ENCODE measurements at places on chromosomes 11 and 22.

GRCh38 chr11:76654298-76654851 lies 16.2 kb downstream of the LRRC32 start:
- DNase-seq, result no peak

DNA sequence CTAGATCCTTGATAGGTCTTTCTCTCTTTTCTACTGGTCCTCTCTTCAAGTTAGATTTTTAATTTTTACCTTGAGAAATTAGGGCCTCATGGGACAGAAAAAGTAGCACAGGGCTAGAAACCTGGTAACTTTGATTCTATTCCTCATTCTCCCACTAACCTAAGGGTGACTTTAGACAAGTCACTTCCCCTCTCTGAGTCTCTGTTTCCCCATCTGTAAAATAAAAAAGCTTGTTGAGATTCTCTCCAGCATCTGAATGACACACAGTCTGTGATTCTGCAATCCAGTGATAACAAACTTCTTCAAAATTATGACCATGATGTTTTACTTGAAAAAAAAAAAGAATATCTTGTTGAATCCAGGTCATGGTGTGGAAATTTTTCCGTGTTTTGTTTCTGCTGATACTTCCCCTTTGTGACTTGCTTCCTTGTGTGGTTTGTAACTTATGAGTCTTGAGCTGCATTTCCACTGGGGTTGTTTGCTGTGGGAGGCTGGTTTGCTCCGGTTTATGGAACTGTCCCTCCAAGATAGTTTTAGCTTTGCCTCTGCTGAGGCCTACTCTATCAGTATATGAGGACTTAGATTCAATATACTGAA lies 9.8 kb upstream of the MPEG1 start:
- DNase-seq, result no peak

- DNase-seq, result no peak
Observed at GRCh38 chr11:122353561-122353960, 237.5 kb upstream of the BLID start.

- DNase-seq, result no peak
Observed at GRCh38 chr11:57071829-57072228, 83.1 kb downstream of the OR5AK2 start.

- no peak for DNase-seq
Observed at GRCh38 chr22:24498824-24499223, 3.7 kb downstream of the UPB1 start.

DNA sequence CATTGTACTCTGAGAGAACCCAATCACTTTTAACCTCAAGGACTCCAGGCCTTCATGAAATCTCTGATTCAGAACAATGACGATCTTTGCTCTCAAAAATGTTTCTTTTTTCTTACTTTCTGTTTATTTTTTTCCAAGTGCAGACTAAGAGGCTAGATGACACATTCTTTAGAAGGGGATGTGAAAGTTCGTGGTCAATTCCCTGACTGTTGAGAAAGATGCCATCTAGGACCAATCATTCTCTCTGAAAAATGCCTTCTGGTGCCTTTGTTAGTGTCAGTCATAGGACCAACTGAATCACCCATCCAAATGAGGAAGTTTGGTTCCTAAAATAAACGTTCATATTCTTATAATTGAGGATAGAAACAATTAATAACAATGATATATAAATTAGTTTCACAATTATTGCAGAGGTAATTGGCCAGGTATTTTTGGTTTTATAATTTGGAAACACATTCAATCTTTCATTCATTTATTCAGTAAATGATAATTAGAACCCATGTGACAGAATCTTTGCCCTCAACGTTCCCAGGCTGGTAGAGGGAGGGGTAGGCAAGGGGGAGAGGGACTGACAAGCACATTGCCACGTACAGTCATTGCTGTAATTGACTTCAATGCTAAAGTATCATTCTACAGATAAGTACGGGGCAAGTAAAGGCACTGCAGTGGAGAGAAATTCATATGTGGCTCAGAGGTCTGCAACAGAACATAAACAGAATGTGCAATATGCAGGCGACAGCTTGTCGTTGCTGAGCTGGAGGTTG lies 333.4 kb upstream of the MPPED2 start:
- DNase-seq, result no peak

DNA sequence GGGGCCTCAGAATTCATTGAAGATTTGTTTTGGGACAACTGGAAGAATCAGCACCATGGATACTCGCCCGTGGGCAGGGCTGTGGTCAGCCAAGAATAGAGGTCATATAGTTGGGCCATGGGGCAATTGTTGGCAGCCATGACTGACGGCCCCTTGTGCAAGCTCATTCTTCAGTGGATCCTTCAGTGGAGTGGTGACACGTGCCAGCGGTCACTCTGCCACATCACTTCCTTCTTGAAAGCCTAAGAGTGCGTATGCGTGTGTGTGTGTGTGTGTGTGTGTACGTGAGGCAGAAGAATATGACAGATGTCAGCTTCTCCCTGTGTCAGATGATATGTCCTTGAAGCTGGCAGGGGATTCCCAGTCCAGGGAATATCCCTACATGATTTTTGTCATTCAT lies 1.8 kb upstream of the IL18BP start:
- DNase-seq, result no peak

DNA sequence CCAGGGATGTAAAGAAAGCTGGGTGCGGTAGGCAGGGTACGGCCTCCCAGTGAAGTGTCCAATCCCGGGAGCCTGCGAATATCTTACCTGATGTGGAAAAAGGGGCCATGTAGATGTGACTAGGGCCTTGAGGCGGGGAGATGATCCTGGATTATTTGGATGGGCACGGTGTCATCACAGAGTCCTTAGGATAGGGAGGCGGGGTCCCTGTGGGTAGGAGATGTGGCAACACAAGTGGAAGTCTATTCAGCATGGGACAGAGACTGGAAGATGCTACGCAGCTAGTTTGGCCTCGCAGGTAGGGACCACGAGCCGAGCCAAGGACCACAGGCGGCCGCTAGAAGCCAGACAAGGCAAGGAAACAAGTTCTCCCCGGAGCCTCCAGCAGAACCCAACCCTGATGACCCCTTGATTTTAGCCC lies 46.4 kb upstream of the SHANK2 start:
- DNase-seq, result no peak

DNA sequence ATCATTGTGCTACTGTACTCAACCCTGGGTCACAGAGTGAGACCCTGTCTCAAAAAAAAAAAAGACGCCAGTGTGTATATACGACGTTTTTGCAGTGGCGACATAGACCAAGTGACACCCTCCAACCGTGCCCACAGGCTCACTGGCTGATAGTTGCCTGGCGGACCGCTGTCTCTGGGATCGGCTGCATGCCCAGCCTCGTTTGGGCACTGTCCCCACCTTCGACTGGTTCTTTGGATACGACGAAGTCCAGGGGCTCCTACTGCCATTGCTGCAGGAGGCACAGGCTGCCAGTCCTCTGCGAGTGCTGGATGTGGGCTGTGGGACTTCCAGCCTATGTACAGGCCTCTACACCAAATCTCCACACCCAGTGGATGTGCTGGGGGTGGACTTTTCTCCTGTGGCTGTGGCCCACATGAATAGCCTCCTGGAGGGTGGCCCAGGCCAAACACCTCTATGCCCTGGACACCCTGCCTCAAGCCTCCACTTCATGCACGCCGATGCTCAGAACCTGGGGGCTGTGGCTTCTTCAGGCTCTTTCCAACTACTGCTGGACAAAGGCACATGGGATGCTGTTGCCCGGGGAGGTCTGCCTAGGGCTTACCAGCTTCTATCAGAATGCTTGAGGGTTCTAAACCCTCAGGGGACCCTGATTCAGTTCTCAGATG lies 1.3 kb downstream of the CSKMT start:
- DNase-seq, result no peak

GRCh38 chr22:38948181-38948940 lies 9.0 kb upstream of the APOBEC3A start:
- DNase-seq, result no peak

DNA sequence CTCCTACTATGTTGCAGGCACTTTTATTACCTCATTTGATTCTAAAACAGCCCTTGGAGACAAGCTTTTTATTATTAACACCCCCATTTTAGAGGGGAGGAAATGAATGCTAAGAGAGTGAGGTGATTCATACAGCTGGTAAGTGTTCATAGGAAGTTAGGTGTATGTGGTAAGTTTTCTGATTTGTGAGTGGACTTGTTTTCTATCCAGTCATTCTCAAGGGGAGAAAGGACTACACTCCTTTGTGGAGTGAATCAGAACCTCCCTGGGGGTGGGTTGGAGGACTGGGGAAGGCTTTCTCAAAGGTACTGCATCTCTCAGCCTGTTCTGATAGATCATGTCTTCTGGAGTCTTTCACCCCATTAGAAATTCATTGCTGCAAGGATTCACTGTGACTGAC lies 23.5 kb downstream of the PKNOX2 start:
- DNase-seq, result no peak

- no peak for DNase-seq
Observed at GRCh38 chr11:3617990-3618389, 23.8 kb downstream of the ART5 start.

GRCh38 chr11:106017093-106017492 lies 4.9 kb downstream of the MSANTD4 start:
- DNase-seq, result no peak

- DNase-seq, result no peak
Observed at GRCh38 chr11:47215366-47215910, 664 bp downstream of the DDB2 start.

GRCh38 chr11:116172156-116172555 lies 600.6 kb downstream of the BUD13 start:
- no peak for DNase-seq

- no peak for DNase-seq
Observed at GRCh38 chr11:130389335-130389935, 39.0 kb downstream of the ADAMTS8 start.

DNA sequence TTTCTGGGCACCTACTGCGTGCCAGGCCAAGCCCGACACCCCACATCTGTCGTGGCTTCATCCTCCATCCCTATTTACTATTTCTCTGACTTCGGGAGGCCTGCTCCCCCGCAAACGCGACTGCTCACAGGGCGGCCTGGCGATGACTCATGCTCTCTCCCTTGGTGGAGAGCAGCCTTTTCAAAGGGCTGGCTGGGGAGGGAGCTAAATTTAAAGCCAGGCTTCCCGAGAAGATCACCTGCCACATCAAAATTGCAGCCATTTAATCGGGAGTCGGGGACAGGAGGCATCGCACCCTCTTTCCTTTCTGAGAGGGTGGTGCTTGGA lies 24.9 kb upstream of the SHISAL1 start:
- DNase-seq, result no peak

GRCh38 chr11:119590651-119591351 lies 138.2 kb downstream of the NECTIN1 start:
- DNase-seq, result no peak

DNA sequence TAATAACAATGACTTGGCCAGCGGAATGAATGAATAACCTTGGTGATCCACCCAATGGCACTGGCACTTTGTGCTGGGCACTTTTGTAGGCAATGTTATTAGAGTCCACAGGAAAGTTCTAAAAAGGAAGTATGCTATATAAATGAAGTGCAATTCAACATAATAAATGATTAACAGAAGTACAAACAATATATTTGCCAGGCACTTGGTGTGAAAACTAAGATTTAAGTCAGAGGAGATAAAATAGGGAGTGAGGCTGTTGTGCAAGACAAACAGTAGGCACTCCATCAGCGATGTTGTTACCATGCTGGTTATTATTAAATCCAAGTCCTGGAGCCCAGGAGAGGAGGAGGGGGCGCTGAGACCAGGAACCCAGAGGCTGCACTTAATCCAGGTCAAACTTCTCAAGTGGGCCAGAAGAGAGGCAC lies 173.8 kb downstream of the LARGE1 start:
- no peak for DNase-seq

DNA sequence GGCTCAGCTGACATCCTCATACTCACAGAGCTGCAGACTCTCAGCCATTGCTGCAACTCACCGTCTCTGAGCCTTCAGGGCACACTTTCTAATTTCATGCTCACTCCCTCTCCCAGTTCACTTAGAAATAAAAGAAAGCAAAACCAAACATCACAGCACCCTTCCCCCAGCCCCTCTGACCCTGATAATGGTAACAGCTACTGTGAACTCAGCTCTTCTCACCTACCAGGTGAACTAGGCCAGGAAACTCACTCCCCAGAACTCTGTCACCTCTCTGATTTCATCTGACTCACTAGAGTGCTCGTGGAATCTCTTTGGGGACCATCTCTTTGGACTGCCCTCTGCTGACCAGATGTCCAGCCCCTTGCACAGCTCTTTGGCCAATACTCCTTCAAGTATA lies 14.5 kb upstream of the PARVA start:
- DNase-seq, result no peak

DNA sequence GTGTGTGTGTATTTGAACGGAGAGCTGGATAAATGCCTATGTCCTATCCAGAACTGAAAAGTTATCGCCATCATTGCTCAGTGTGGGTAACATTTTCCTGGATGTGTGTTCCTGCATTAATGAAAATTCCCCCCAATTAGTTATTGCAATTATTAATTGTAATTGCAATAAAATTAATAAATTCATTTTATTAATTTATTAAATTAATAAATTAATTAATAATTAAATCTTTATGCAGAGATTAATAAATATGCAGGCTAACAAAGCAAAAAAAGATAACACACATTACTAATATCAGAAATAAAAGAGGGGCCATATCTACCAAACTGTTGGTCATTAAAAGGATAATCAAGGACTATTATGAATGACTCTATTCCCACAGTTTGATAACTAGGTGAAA lies 3.6 kb downstream of the RFPL3 start:
- DNase-seq, result no peak

DNA sequence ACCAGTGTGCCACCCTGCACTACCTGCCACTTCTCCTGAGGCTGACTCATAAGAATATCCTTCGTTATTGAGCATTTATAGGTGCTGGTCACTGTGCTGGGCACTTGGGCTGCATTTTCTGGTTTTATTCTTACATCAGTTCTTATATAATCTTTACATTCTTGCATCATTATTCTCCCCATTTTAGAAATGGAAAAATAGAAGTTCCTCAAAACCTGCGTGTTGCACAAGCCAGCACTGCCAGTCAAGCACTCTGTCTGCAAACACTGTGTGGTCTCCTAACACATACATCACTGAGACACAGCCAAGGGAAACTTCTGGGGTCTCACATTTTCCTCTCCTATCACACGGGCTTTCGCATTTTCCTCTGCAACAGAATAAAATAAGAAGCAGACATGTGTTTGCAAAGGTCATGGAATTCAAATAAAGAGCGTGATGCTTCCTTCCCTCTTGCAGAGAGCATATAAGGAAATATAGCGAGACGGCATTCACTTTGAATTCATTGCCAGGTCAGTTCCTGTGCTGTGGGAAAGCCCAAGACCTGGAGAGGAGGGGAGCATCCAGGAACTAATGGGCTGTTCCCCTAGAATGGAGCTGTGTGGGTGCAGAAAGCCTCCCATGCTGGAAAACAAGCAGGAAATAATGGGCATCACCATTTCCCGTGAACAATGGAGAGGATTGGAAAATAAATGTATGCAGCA lies 73.9 kb upstream of the SEZ6L start:
- no peak for DNase-seq

DNA sequence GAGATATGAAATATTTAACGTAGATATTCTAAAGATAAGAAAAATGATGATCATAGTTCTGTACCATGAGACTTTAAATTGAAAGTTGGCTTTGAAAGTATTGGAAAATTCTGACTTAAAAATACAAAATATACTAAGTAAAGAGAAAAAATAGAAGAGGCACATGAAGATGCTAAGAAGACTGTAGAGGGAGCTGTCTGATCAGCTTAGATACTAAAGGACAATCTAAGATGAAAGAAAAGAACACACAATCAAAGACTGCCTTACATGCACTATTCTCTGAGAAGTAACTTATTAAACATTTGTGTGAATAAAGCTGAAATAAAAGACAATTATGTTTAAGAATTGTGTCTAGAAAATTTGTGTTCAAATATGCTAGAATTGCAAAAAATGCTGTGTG lies 55.1 kb downstream of the RBMXL2 start:
- no peak for DNase-seq

Measured in activated CD8-positive, alpha-beta memory T cell treated with anti-CD3 and anti-CD28 coated beads, Interleukin-2, amount 10 ng/mL, durations not matched to agents 7 days and 5 days (primary cell).